ENCODE measurements at places on chromosomes 4 and X. TPM values are rescaled to one million over a fixed set of nuclear protein-coding genes. Genes with fewer than 3 reads are reported as not detected.

Gene BEND4
- 0.23 TPM for polyA plus RNA-seq

- no peak for DNase-seq
Observed at GRCh38 chrX:7815166-7815805, 27.7 kb upstream of the VCX start.

DNA sequence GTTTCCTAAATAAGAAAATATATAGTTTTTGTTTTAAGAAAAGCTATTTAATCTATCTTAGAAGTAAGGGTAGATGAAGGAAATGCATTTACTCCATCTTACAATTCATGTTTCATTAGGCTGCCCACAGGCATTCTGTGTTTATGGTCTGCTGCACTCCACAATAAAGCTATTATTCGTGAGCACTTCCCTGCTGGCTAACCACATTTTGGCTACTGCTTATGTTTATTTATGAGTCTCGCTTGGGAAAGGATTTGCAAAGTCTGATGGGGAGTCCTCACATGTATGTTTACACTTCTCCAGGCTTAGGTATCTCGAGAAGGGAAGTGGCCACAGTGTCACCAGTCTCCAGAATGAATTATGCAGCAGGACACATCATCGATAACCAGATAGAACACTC is 260.8 kb upstream of the VCX start:
- no peak for DNase-seq

- no peak for DNase-seq
Observed at GRCh38 chr4:105137121-105137875, 9.4 kb upstream of the TET2 start.

DNA sequence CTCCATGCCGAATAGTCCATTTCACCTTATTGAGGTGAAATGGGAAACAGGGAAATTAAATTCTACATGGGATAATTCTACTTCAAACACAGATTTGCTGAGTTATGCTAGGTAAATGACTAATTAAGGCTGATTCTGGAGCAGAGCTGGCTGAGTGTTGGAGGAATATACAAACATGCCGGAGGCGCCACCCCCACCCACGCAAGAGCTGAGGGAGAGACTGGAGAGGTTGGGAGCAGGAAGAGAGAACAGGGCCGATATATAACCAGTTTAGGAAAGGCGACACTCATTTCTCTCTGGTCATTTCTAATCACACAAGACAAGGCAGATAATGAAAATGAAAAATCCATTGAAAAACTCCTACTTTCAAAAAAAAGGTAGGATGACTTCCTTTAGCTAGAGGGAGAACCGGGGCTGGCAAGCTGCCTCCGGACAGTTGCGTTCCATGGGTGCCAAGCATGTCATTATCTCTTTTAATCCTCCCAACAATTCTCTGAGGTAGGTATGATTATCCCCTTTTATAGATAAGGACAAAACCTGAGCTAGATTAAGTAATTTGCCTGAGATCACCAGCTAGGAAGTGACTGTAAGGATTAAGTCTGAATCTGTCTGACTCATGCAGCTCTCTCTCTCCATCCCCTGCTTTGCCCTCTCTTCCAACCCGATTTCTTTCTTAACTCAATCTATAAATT is 27.6 kb upstream of the CFAP299 start:
- DNase-seq, result no peak

GRCh38 chr4:151728006-151728405 is 32.8 kb downstream of the GATB start:
- DNase-seq, result no peak
